ENCODE measurements at places on chromosomes 13 and 19. TPM values are rescaled to one million over a fixed set of nuclear protein-coding genes. Genes with fewer than 3 reads are reported as not detected.

Gene HNRNPA1L2
- total RNA-seq: 10.6 TPM

- no peak for DNase-seq
Measured at GRCh38 chr13:99962242-99962641, 9.3 kb downstream of the ZIC5 start.

Gene IGFL3
- total RNA-seq: not detected

DNA sequence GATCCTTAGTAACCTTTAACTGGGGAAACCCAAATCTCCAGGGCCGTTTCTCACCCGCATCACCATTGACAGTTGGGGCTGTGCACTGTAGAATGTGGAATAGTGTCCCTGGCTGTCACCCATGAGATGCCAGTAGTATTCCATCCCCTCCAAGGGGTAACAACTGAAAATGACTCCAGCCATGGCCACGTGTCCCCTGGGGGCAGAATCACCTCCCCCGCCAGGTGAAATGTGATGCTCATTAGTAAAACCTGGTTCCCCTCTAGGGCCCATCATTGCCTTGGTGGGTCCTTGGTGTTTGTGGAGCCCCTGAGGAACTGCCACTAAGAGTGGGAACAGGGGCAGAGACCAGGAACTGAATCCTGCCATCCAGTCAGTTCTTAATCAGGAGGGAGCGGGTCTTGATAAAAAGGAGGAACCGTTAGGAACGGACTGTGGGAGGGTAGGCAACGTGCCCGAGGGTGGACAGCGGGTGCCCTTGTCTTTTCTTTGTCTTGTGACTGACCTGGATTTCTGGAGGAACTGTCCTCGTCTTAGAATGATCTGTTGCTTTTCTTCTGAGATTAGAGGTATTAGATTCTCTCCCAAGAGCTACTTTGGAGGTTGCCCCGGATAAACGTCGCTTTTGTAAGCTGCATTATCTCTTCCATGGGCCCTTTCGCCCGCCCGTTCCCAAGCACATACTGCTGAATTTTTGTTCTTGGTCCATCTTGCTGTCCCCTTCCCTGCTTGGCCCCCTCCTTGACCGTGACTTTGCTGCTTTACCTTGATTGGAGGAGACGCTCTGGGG is 3.5 kb downstream of the MYO9B start:
- no peak for DNase-seq

Gene SLC1A6
- total RNA-seq: 5.9 TPM

Gene HCST
- total RNA-seq: 0.68 TPM

GRCh38 chr13:59625111-59625510 is 538.6 kb downstream of the DIAPH3 start:
- no peak for DNase-seq

GRCh38 chr13:94109715-94110374 is 369.6 kb downstream of the DCT start:
- DNase-seq: no peak

DNA sequence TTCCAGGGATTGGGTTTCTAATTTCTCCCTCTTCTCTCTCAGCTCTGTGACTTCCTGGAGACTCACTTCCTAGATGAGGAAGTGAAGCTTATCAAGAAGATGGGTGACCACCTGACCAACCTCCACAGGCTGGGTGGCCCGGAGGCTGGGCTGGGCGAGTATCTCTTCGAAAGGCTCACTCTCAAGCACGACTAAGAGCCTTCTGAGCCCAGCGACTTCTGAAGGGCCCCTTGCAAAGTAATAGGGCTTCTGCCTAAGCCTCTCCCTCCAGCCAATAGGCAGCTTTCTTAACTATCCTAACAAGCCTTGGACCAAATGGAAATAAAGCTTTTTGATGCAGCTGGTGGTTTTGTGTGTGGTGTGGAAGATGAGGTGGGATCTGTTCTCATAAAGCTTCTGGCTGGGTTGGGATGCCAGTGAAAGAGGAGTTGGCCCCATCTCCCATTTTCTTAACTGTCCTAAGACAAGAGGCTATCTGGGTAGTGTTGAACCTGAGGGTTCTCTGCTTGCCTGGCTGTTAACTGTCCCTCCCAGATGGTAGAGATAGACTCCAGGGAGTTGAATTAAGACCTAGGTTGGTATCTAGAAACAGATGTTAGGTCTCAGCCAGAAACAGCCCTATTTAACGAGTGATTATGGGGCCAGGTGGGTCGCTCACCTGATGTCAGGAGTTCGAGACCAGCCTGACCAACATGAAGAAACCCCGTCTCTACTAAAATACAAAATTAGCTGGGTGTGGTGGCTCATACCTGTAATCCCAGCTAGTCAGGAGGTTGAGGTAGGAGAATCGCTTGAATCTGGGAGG is 1.6 kb downstream of the FTL start:
- no peak for DNase-seq

Gene ZNF677
- total RNA-seq: 39.3 TPM

DNA sequence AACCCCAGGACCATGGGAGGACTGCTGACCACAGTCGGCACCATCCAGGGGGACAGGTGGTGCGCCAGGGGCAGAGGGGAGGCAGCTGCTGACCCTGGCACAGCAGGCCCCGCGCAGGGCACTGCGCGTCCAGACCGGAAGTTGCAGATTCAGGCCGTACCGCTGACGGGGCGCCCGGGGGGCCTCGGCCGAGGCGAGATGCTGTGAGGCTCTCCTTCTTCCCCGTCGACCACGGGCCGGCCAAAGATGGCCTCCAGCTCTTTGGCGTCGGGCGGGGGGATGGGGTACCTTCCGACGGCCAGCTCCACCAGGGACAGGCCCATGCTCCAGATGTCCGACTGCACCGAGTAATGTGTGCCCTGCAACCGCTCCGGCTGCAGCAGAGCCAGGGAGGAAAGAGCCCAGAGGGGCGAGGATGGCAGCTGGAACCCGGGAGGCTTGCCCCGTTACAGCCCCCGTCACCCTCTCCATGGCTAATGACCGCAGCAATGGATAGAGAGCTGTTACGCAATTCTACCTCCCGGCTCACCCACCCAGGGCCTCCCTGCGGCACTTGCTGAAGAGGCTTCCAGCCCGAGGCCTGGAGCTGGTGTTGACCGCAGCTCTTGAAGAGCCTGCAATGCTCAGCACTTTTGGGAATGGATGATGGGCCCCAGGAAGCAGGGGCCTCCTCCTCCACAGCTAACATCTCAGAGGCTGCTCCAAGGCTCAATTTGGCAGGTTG is 24.7 kb downstream of the MAP2K2 start:
- no peak for DNase-seq

GRCh38 chr13:51955281-51955771 is 55.9 kb downstream of the ATP7B start:
- no peak for DNase-seq

DNA sequence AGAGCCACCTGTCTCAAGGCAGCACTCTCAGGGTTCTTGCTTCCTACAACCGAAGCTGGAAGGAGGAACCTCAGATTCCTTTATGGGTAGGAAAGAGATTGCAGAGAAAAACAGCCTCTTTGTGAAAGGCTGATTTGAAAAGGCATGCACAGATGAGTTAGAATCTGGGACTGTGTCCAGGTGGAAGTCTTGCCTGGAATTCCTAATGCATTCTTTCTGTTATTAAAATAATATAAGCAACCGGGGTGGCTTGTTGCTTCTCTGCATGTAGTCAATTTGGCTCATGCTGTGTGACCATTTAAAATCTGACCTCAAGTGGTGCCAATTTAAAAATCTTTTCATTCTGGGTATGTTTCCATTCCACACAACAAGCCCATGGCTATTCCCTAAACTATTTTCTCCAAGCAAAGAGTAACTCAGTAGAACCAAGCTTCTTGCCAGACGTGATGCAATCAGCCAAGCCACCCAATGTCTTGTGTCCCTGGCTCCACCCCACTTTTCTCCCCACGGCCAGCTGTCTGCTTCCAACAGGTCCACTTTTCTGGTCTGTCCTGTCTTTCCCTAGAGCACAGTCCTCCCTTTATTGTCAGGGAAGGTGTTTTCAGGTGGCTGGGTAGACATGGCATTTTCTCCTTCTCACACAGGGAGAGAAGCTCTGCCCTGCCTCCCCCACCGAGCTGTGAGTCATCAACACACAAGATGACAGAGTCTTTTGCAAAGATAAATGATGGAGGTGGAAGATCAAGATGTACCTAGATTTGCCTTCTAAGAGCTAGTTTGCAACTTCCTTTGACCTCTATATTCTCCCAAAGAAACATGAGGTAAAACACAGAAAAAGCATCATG is 394.3 kb downstream of the FOXO1 start:
- DNase-seq: no peak

DNA sequence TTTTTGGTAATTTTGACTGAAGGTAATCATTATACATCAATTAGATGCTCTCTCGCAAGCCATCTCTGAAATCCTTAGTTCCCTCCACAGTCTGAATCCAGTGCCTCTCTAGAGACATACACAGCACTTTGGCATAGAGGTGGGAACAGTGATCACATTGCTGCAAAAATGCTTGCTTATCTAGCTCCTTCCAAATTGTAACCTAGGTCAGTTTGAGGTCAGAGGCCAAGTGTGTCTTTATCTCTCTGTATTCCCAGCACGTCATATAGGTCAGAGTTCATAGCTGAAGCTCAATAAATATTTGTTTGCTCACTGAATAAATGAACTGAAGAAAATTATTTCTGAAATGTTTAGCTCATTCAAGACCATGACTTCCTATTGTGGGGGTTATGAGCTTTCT is 462.5 kb downstream of the DIAPH3 start:
- DNase-seq: no peak

Gene KLHL1
- total RNA-seq: not detected

GRCh38 chr13:46810440-46810839 is 13.5 kb upstream of the ESD start:
- no peak for DNase-seq

DNA sequence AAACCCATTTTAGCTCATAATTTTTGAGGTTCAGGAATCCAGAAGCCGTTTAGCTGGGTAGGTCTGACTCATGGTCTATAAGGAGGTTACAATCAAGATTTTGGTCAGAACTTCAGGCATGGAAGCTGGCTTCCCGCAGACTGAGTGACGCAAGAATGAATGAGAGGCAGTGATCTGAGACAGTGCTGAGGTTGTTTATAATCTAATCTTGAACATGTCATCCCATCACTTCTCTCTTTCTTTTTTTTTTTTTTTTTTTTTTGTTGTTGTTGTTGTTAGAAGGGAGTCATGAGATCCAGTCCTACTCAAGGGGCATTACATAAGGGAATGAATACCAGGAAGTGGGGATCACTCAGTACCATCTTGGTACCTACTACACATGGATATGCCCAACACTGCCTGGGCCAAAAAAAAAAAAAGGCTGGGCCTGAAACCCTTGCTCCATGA is 217.4 kb downstream of the DLEU7 start:
- DNase-seq: no peak

Gene OR7C2
- not detected for total RNA-seq

Gene USHBP1
- total RNA-seq: 6.4 TPM

GRCh38 chr19:1997353-1998233 is 17.9 kb downstream of the BTBD2 start:
- no peak for DNase-seq

Gene SHFL
- total RNA-seq: 20.0 TPM

Measured in H9 (cell line).